ENCODE measurements at places on chromosomes 12 and 14.

GRCh38 chr12:53973236-53974042 lies 513 bp downstream of the HOXC11 start:
- no peak for DNase-seq

- no peak for DNase-seq
Measured at GRCh38 chr12:62919838-62920237, 15.1 kb downstream of the PPM1H start.

- DNase-seq = no peak
Measured at GRCh38 chr12:98146043-98146442, 369.3 kb upstream of the TMPO start.

DNA sequence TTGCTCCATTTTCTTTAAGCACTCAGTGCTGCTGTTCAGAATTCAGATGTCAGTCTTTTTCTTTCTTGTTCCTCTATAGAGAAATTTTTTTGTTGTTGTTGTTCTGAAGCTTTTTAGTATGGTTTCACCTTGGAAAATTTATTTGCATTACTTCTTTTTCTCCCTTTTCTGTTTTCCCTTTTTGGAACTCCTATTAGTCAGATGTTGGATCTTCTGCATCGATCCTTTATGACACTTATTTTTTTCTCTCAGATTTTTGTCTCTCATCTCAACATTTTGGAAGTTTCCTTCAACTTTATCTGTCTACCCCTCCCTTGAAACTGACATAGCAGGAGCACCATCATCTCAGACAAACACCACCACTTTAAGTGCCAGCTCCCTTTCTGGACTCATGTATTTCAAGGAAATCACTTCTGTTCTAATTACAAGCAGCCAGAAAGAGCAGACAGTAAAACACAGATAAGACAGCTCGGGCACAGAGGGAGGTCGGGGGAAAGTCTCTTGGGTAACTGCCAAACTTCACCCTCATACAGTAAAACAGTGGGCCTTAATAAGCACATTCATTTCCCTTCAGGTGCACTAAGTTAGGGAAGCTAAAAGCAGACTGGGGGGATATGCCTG lies 222.7 kb upstream of the PLXNC1 start:
- no peak for DNase-seq

DNA sequence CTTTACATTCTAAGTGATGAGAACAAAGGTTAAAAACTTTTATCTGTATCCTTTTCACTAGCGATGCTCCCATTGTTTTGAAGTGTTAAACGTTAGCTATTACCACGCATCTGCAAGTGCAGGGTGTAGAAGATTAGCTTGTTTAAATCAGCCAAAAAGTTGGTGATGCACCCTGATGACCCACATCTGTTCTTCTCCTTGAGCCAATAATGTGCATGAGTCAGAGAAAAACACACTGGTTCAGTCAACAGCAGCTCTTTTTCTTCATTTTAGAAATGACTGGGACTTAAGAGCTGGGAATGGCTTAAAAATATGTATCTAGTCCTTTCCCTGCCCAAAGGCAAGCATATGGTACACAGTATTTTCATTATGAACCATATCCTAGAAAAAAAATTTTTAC lies 323.5 kb upstream of the PDE3A start:
- DNase-seq = no peak

DNA sequence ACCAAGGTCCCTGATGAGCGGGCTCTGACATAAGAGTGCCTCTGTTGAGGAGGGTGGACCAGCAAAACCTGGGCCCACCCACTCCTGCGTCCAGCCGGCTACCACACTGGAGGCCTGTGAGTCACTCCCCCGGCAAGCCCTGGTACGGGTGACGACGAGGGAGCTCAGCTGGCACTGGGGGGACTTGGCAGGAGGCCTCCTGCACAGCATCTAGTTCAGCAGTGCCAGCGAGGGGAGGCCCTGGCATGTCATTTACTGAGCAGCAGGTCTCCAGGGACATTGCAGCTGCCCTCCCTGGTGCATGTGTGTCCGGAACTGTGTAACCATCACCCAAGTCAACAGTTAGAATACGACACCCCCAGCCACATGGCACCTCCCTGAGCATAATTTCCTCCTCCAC lies 24.4 kb downstream of the CD9 start:
- DNase-seq = no peak

DNA sequence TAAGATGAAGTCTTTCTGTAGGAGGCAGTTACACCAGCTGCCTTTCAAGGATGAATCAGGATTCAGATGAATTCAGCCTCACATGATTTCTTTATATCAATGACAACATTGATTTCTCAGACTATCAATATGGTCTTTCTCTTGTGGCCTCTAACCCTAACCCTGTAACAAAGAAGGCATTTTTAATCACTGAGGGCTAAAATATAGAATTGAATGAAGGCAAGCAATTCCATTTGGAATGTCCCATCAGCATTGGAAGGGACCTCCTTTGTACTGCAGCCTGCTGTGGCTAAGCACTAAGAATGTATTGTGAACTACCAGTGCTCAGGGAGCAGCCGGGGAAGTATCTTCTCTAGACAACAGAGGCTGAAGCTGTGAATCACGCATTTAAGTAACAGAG lies 90.6 kb upstream of the FRMD6 start:
- DNase-seq = no peak

DNA sequence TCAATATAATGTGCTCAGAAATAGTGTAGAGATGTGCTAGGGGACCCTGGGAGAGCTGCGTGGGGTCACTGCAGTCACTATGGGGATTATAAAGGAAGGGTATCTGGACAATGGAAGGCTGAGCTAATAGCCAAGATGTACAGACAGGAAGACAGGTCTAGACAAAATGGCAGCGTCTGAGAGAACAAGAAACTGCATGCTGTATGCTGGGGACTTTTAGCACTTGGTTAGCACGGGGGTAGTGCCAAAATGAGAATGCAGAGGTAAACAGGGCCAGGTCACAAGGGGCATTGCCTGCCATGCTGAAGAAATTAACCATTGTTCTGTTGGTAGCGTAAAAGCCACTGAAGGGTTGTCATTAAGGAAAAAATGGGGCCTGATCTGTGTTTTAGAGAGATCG lies 308.2 kb downstream of the EMP1 start:
- no peak for DNase-seq

GRCh38 chr12:23640754-23641153 lies 308.7 kb downstream of the SOX5 start:
- DNase-seq = no peak

DNA sequence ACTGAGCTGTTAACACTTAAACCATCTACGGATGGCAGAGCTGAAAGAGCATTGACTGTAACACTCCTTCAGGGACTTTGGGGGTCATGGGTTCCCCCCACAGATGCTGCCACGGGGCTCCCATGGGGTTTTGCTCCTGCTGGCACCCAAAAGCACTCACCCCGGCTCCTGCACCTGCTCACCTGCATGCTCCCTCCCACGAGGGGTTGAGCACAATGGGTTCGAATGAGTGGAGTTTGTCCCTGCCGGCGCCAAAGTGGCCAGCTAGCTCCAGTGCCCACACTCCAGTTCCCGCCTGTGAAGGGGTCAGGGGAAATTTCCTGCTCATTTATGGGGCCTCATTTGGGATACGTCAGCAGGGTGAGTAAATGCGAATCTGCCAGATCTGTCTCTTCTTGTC lies 40.7 kb downstream of the TNFAIP2 start:
- no peak for DNase-seq

- DNase-seq = no peak
Measured at GRCh38 chr14:95507174-95507573, 9.3 kb downstream of the SYNE3 start.

DNA sequence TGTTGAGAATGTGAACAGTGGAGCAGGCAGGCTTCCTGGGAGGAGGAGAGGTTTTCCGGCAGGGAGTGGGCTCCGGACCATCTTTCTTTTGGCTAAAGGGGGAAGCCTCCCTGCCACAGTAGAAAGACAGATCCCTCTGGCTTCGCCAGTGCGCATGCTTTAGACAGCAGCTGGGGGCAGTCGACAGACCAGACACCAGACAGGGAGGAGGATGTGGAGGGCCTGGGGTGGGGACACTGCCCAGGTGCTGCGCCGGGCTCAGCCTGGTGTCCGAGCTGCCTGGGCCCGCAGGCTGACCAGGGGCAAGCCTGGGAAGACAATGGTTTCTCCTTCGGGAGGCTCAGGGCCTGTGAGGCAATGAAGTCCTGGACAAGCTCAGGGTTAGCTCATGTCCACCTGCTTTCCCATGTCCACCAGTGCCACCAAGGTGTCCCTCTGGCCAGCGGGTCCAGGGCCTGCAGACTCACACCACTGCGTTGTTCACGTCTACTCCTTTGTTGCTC lies 67.3 kb downstream of the PRIMA1 start:
- DNase-seq = no peak

- DNase-seq = no peak
Measured at GRCh38 chr14:81382517-81383225, 17.5 kb downstream of the STON2 start.

GRCh38 chr14:31414190-31414833 lies 6.0 kb downstream of the HEATR5A start:
- no peak for DNase-seq

All from stimulated activated CD8-positive, alpha-beta memory T cell treated with anti-CD3 and anti-CD28 coated beads, Interleukin-4, amount 100 ng/mL, for 48 hours (primary cell).